Thymus (tissue), 14 donors: ENCODE measurements at places on chromosomes 12 and 14. TPM values are rescaled to one million over a fixed set of nuclear protein-coding genes. Genes with fewer than 3 reads are reported as not detected.

The CCDC197 gene
- not detected for total RNA-seq

The ASIC1 gene
- 1.3 TPM for total RNA-seq

- no peak for DNase-seq
Observed at GRCh38 chr12:99170037-99170436, 477.5 kb upstream of the GARIN6 start.

GRCh38 chr12:22969521-22969920 is 344.6 kb downstream of the ETNK1 start:
- no peak for DNase-seq

- no peak for DNase-seq
Observed at GRCh38 chr14:53401646-53402045, 248.5 kb upstream of the DDHD1 start.

GRCh38 chr12:93777254-93777653 is 100.1 kb downstream of the CRADD start:
- no peak for DNase-seq

- DNase-seq = no peak
Observed at GRCh38 chr14:28952666-28953065, 186.1 kb downstream of the FOXG1 start.

DNA sequence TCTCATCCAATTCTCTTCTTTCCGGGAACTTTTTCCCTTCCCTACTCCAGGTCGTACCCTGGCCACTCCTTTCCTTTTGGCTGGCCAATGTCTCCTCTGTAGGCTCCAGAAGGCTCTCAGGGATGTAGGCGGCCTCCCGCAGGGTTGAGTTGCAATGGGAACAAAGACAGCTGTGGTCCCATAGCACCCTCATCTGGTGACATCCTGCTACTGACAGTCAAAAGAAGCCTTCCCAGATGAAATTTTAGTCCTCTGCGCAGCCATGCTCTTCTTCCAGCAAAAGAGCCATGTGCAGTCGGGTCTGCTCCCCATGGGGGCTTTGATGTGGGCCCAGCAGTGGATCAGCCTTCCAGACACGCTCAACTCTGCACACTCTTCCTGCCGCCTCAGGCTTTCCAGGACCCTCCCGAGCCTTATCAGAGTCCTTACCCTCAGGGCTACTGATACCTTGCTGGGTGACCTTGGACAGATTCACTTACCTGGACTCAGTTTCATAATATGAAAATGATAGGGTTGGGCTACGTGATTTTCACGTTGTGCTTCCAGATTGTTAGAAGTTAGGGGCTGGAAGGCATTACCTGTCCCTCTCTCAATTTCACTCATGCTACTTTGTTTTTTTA is 5.5 kb upstream of the CELA1 start:
- DNase-seq = peak; percentile 35
